ENCODE measurements at places on chromosomes 12 and 14. TPM values are rescaled to one million over a fixed set of nuclear protein-coding genes. Genes with fewer than 3 reads are reported as not detected.

The DHRS2 gene
- 0.42 TPM for total RNA-seq

The KLHDC1 gene
- total RNA-seq, result 0.98 TPM

The A2ML1 gene
- not detected for total RNA-seq

The TMEM63C gene
- 39.9 TPM for total RNA-seq

The RND1 gene
- 1.8 TPM for total RNA-seq

GRCh38 chr14:74879427-74880182, 2.1 kb upstream of the DLST start:
- no peak for DNase-seq

DNA sequence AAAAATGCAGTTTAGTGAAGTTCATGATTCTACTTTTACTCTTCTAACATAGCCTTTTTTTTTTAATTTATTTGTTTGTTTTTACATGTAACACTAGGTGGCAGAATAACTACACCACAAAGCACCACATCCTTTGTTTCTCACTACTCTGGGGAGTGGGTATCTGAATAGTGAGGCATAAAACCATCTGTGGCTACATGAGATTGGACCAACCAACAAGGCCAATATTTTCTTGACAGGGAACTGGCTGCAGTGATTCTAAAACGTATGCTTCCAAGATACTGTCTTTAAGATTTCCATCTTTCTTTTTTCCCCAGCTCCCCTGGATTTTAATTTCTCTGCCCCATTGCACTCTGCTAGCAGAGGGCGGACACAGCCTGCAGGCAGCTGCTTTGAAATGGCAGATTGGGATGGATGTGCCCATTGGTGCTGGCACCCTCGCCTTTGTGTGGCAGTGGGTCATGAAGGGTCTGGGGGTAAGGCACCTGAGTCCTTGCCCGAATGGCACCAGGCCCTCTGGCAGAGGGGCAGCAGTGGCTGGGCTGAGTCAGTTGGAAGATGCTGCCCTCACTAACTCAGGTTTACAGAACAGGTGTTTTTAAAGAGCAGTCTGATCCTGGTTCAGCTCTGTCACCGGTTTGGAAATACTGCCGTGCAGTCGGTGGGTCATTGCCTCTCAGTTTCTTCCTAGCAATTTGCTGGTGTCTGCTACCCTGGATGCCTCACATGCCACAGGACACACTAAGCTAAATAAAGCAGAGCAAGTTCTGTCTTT, 429.1 kb downstream of the RAD51B start:
- DNase-seq, result peak; percentile 20

DNA sequence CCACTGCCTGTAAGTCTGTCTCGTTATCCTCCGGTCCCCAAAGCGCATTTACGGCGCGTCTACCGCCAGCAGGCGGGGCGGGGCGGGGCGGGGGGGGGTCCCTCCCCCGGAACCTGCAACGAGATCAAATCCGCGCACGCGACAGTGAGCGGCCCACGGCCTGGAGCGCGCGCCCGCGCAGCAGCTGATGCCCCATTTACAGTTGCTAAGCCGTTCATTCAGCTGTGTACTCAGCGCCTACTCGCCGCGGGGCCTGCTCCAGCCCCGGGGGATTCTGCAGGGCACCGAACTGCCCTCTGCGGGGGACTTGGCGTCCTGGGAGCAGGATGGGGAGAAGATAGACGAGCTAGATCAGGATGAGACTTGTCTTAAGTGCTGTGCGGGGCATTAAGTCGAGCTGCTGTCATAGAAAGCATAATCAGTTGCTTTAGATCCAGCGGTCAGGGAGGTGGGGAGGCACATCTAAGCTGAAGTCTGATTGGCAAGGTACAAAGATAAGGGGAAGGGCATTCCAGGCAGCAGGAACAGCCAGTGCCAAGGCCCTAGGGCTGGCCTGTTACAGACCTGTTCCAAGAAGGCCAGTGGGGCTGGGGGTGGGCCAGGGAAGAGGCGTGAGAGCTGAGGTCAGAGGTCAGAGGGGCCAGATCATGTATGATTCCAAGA, 1.4 kb upstream of the CCDC85C start:
- peak; percentile 76 for DNase-seq

- DNase-seq, result peak; percentile 76
These were observed 15.1 kb downstream of the RNF41 start for GRCh38 chr12:56206452-56207166.

DNA sequence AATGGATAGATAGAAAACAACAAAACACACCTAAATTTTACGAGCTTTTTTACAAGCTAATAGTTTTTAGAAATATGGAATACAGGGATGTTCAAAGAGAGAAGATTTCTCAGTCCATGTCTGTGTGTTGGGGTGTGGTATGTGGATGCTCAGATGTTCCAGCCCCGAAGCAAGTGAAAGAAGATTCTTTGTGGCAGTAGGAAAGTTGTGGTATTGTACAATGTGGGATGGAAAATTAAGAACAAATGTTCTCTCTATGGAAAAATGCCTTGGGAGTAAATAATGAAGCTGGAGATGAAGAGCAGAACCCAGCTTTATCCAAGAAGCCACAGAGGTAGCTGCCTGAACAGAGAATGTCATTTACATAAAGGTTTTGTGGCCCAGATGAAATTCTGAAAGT, 150.3 kb upstream of the PRKD1 start:
- no peak for DNase-seq

GRCh38 chr14:33714527-33715226, 236.2 kb downstream of the EGLN3 start:
- DNase-seq, result no peak

DNA sequence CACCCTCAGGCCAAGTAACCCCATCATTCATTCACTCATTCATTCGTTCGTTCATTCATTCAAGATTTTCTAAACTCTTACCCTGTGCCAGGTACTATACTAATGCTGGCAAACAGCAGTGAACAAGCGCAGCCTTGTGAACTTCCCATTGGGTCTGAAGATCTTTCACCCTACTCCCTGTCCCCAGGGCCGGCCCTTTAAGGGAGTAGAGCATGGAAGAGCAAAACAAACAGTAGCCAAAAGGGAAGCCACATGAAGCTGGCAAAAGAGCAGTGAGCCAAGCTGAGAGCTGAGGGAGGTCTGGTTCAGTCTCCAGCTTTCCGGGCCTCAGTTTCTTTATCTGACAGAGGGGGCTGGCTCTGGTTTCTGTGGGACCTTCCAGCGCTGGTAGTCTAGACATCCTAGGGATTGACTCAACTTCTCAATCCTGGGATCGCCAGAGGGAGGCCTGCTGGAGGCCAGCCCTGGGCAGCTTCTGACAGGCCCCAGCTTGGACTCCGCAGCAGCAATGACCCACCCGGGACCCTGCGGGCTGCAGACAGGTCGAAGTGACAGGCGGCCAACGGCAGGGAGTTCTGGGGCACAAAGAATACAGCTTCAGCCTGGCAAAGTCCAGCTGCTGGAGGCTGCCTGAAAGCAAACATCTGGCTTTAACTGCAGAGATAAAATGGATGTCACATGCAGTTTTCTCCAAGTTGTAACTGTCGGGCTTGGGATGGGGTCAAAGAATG, 27.1 kb downstream of the ACTN1 start:
- no peak for DNase-seq

GRCh38 chr12:119432949-119433348, 98.4 kb downstream of the CCDC60 start:
- DNase-seq, result no peak

GRCh38 chr12:93706824-93707223, 29.6 kb downstream of the CRADD start:
- DNase-seq, result no peak

DNA sequence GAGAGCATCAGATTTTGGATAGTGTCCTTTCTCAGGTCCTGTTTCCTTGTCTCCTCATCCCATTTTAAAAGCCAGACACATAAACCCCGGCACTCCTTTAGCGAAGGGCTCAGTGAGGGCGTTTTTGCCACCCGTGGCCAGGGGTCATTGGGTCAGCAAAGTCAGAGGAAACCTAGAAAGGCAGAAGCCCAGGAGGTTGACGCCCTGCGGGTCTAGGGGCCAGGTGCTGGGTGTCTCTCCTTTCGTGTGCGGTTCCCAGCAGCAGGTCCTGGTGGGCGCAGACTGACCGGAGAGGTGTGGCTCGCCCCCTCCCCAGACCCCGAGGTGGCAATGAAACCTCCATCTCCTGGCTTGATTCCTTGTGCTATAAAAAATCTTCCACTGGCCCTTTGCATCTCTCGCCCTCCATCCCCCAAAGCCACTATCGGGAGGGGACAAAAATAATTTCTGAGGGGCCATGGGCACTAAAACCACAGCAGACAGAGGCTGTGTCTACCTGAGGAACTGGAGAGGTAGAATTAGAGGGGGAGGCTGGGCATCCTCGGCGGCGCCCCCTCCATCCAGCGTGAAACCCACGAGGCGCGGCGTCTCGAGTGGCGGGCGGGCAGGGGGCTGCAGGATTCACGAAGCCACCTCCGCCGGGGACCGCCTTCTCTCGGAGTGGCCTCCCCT, 858 bp upstream of the FRMD6 start:
- DNase-seq, result peak; percentile 34

GRCh38 chr12:131618303-131618658, 92.6 kb upstream of the SFSWAP start:
- DNase-seq, result no peak

All from glutamatergic neuron (in vitro differentiated cells).